ENCODE measurements at places on chromosomes 16 and 17.

GRCh38 chr16:22962905-22963304 is 148.9 kb downstream of the HS3ST2 start:
- no peak for DNase-seq

- DNase-seq = no peak
These were observed 1.5 kb upstream of the RPL38 start for GRCh38 chr17:74201948-74202347.

DNA sequence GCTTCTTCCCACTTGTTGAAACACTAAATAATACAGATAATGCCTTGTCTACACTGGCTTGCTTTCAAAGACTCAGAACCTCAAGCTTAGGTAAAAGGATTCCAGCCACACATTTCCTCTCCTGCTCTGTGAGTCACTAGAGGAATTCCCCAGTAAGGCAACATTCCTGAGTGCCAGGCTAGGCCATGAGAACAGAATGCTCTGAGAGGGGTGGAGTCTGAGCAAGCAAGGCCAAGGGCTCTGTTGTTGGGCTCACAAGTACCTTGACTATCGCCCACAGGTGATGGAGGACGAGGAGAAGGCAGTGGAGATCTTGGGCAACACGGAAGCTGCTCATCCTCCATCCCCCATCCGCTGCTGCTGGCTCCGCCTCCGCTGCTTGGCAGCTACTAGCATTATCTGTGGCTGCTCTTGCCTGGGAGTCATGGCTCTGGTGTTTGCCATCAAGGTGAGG is 6.7 kb upstream of the PHKG2 start:
- no peak for DNase-seq

DNA sequence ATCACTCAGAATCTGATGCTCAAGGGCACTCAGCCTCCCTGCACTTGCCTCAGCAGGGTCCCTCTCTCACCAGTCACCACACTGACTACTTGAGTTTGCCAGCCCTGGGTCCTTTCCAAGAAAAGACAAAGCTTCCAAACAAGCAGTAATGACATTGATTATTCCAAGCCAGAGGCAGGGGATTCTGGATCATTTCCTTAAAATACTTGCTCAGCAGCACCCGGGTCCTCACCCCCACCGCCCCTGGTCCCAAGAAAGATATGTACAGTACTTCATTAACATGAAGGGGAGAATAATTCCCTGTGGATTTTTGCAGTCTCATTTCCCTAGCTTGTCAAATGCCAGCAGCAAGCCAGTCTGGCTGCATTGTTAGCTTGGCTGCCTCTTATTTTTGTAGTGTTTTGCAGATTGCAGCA is 83.2 kb upstream of the GNAO1 start:
- DNase-seq = peak; percentile 59

DNA sequence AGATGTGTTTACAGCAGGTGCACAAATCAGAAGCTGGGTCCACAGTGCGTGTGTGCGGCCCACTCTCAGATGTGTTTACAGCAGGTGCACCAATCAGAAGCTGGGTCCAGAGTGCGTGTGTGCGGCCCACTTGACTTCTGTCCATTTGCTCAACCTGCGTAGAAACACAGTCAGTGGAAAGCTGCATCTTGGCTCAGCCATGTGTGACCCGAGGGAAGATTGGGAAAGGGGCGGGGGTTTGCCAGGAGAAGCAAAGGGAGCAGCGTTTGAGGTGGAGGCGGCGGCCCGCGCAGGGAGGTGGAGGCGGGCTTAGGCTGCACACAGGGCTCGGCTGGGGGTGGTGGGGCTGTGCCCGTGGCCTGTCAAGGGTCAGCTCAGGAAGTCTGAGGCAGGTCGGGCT is 4.3 kb downstream of the CTU2 start:
- no peak for DNase-seq

GRCh38 chr17:41710472-41711090 is 1.6 kb upstream of the GAST start:
- peak; percentile 58 for DNase-seq

GRCh38 chr17:47605011-47605410 is 44.7 kb upstream of the KPNB1 start:
- DNase-seq = no peak

- DNase-seq = peak; percentile 49
These were observed 11.1 kb downstream of the LPO start for GRCh38 chr17:58249270-58250133.

DNA sequence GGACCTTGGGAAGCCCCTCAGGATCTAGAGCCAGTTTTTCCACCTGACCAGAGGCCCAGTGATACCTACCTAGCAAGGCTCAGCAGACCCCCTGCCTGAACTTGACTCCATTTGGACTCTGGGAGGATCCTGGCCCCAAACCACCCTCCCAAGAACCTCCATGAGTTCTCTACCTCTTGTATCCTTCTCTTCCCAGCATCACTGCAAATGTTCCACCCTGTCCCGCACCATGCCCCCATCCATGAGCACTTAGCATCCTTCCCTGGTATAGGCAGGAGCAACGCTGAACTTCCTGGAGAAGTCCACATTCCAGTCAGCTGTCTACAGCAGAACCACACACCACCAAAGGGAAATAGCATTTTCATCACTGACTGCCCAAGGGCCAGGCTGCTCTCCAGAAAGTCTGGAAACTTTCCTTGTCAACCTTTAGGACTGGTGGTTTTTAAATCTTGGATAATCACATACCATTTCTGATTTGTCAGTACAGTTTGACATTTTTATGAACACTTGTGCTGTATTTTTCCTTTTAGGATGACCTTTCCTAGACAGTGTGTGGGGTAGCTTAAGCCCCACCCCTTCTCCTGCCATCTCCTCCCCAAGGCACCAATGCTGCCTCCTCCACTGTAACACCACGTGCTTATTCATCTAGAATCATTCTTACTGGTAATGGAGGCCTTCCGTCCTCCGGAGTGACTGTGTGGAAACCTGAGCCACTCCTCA is 13.9 kb downstream of the EIF4A3 start:
- no peak for DNase-seq

GRCh38 chr17:45366049-45366448 is 49.2 kb upstream of the MAP3K14 start:
- no peak for DNase-seq

- DNase-seq = no peak
These were observed 101.8 kb downstream of the FTO start for GRCh38 chr16:53805752-53806151.

GRCh38 chr17:5809056-5809455 is 224.7 kb upstream of the NLRP1 start:
- no peak for DNase-seq

DNA sequence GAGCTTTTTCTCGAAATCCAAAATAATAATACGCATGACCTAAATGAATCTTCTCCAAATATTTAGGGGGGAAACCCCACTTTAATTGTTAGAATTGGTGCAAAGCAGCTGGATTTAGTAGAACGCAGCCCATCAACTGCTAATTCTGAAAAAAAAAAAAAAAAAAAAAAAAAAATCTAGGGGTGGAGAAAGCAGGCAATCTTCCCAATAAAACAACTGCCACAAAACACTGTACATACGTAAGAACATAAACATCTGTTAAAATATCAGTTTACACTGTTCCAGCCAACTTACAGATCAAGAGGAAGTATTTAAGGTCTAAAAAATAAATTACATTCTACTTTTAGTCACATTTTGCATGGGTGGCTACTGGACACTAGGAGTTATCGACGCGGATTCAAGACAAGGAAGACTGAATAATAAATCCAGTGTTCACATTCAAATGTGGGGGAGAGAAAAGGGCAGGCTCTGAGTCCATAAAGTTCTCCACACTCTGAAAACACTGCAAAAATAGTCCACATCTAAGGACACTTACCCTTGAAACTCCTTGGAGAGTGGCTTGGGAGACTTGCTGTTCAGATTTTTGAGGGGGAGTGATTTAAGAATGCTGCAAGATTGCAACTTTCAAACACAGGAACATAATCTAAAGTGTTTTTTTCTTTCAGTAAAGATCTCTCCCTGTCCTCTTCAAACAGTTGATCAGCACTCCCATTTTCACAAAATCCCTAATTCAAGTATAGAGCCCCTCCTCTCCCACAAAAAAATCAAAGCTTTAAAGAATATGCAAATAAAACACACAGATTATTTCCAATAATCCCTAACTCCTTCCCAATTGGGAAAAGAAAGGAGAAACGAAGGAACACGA is 1.3 kb downstream of the APPBP2 start:
- DNase-seq = peak; percentile 13

GRCh38 chr16:50469121-50469743 is 79.0 kb upstream of the NKD1 start:
- DNase-seq = no peak

GRCh38 chr17:82887255-82888164 is 47.7 kb upstream of the ZNF750 start:
- DNase-seq = no peak

DNA sequence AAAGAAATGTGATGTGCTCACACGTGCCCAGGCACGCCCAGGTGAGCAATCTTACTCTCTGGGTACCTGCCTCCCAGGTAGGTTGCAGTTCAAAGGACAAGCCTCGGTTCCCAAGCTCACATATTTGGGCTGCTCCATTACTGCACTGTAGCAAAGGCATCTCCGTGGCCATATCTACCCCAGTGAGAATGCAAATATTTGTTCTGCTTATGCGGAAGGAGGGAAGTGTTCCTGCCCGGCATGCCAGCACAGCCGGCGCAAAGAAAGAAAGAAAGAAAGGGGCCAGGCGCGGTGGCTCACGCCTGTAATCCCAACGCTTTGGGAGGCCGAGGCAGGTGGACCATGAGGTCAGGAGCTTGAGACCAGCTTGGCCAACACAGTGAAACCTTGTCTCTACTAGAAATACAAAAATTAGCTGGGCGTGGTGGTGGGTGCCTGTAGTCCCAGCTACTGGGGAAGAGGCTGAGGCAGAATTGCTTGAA is 30.7 kb downstream of the SLC43A2 start:
- no peak for DNase-seq

- DNase-seq = no peak
These were observed 343.0 kb upstream of the ZFHX3 start for GRCh38 chr16:73390936-73391335.
